PC-9 (cell line): ENCODE measurements at places on chromosomes 5 and 9.

- peaks cover 50% of the 10 kb centered on the region for H3K4me1 ChIP-seq
- H3K4me3 ChIP-seq: no peak overlapping the region
- DNase-seq: peak; percentile 47
- no peaks in the 10 kb centered on the region for H3K27me3 ChIP-seq
- H3K27ac ChIP-seq: no peak overlapping the region
Measured at GRCh38 chr9:89527084-89527483, 29.2 kb upstream of the SEMA4D start.

GRCh38 chr5:43042626-43043399 lies 2.7 kb upstream of the ANXA2R start:
- peak overlapping the region; percentile 76 for H3K4me3 ChIP-seq
- H3K4me1 ChIP-seq: no peaks in the 10 kb centered on the region; the same call in 1 of the 2 replicates
- H3K27me3 ChIP-seq: no peaks in the 10 kb centered on the region

DNA sequence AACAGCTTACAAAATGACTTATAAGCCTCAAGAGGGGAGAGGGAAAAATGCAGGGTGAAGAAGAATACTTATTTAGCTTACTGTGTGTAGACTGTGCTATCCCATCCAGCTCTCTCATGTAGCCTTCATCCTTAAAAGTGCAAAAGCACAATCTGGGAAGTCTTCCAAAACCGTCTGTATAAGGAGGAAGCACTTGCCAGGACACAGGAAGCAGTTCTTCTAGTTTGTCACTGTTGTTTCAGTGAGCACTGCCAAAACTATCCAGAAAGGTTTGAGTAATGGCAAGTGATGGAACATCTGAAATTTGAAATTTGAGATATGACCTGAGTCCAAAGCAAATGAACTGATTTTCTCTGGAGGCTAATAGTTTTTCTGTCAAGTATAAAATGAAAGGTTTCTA lies 140.8 kb upstream of the ISL1 start:
- H3K4me1 ChIP-seq: no peaks in the 10 kb centered on the region
- H3K27me3 ChIP-seq: no peaks in the 10 kb centered on the region
- no peak overlapping the region for H3K4me3 ChIP-seq
- H3K27ac ChIP-seq: no peak overlapping the region
- DNase-seq: no peak

GRCh38 chr9:129525656-129526196 lies 95.2 kb downstream of the C9orf50 start:
- DNase-seq: no peak
- H3K27ac ChIP-seq: no peak overlapping the region
- no peaks in the 10 kb centered on the region for H3K27me3 ChIP-seq

- peaks cover 32% of the 10 kb centered on the region for H3K4me1 ChIP-seq
- no peaks in the 10 kb centered on the region for H3K36me3 ChIP-seq
- no peak for DNase-seq
Measured at GRCh38 chr5:141784529-141784928, 93.7 kb downstream of the PCDH1 start.

GRCh38 chr5:113524927-113525326 lies 11.4 kb downstream of the YTHDC2 start:
- H3K27me3 ChIP-seq: no peaks in the 10 kb centered on the region
- no peak overlapping the region for H3K27ac ChIP-seq
- no peak overlapping the region for H3K4me3 ChIP-seq

GRCh38 chr5:172641359-172642050 lies 442 bp downstream of the NEURL1B start:
- no peaks in the 10 kb centered on the region for H3K36me3 ChIP-seq
- H3K27ac ChIP-seq: no peak overlapping the region
- H3K4me1 ChIP-seq: peaks cover 7% of the 10 kb centered on the region; the same call in 1 of the 2 replicates
- H3K27me3 ChIP-seq: no peaks in the 10 kb centered on the region
- peak overlapping the region; percentile 55 for H3K4me3 ChIP-seq

DNA sequence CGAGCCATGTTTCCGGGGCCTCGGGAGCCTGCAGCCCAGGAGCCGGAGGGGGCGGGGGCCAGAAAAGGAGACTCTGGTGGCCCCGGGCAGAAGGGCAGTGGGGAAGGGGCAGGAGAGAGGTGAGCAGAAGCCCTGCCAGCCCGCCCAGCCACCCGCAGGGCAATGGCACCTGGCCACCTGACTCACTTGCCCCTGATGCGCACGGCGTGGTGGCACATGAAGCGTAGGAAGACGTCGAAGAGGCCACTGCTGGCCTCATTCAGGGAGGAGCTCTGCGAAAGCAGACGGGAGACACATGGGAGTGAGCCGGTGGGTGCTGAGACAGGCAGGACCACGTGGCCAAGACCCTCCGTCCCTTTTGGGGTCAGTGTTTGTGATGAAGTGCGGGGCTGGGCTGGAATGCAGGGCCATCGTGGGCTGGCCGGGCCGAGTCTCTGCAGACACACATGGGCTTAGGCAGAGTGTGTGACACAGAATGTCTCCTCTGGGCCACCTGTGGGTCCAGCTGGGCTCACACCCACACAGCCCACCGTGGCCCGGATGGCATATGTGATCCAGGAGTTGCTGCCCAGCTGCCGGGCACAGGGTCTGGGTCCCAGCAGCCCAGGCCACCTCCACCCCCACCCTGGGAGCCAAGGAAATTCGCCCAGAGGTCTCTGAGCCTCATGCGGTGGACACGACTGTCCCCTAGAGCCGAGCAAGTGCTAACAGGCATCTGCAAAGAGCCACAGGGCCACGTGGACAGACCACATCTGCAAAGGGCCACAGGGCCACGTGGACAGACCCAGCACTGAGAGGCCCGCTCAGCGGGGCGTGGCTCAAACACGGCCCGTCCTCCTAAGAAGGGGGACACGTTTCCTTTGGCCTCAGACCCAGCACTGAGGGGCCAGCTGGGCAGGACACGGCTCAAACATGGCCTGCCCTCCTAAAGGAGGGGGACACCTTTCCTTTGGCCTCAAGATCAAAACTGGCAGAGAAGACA lies 23.6 kb downstream of the TERT start:
- no peak for DNase-seq
- H3K4me1 ChIP-seq: no peaks in the 10 kb centered on the region
- no peak overlapping the region for H3K27ac ChIP-seq
- H3K4me3 ChIP-seq: no peak overlapping the region
- no peaks in the 10 kb centered on the region for H3K36me3 ChIP-seq

DNA sequence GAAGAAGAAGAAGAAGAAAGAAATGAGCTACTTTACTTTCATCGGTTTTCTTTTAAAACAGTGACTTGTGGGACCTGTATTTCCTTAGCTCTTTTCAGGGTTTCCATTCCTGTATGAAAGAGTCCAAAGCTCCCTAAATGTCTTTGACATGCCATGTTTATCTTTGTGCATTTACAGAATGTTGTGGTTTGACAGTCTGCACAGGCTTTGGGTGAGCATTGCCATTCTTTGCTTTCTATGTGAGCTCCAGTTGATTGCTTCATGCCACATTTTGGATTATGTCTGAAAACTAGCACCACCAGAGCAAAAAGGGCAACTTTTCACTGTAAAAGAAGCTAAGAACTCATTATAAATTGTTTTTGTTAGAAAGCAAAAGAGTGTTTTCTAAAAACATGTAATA lies 733.4 kb downstream of the TLE4 start:
- no peaks in the 10 kb centered on the region for H3K27me3 ChIP-seq
- H3K4me3 ChIP-seq: no peak overlapping the region

- peaks cover 99% of the 10 kb centered on the region for H3K27me3 ChIP-seq
- no peaks in the 10 kb centered on the region for H3K4me1 ChIP-seq
- H3K27ac ChIP-seq: no peak overlapping the region
- no peak for DNase-seq
- no peaks in the 10 kb centered on the region for H3K36me3 ChIP-seq
- H3K4me3 ChIP-seq: no peak overlapping the region
Measured at GRCh38 chr5:172550096-172550765, 90.8 kb upstream of the NEURL1B start.

- no peak for DNase-seq
- no peaks in the 10 kb centered on the region; the same call in 1 of the 2 replicates for H3K27me3 ChIP-seq
- no peaks in the 10 kb centered on the region for H3K4me1 ChIP-seq
- H3K27ac ChIP-seq: no peak overlapping the region
- H3K4me3 ChIP-seq: no peak overlapping the region
Measured at GRCh38 chr9:37036776-37037502, 2.9 kb upstream of the PAX5 start.

GRCh38 chr9:95317119-95317892 lies at the start of gene FANCC:
Gene FANCC (minus strand): TSS chr9:95317709. CDS start chr9:95249291, 68,418 bp downstream.
- H3K27ac ChIP-seq: peak within 1 kb of the TSS; percentile 97
- H3K27me3 ChIP-seq: no peaks in the 10 kb centered on the region
- no peaks in the 10 kb centered on the region for H3K36me3 ChIP-seq
- peak; percentile 73 for DNase-seq
- H3K4me3 ChIP-seq: peak within 1 kb of the TSS; percentile 80

GRCh38 chr9:126521089-126521488 lies 92.6 kb upstream of the LMX1B start:
- H3K36me3 ChIP-seq: no peaks in the 10 kb centered on the region
- no peak overlapping the region for H3K4me3 ChIP-seq
- H3K4me1 ChIP-seq: no peaks in the 10 kb centered on the region
- no peak for DNase-seq
- H3K27me3 ChIP-seq: peaks cover 87% of the 10 kb centered on the region

GRCh38 chr9:107637421-107638420 lies 148.2 kb upstream of the KLF4 start:
- no peaks in the 10 kb centered on the region for H3K27me3 ChIP-seq
- no peak overlapping the region for H3K27ac ChIP-seq
- no peaks in the 10 kb centered on the region for H3K36me3 ChIP-seq
- H3K4me1 ChIP-seq: no peaks in the 10 kb centered on the region

DNA sequence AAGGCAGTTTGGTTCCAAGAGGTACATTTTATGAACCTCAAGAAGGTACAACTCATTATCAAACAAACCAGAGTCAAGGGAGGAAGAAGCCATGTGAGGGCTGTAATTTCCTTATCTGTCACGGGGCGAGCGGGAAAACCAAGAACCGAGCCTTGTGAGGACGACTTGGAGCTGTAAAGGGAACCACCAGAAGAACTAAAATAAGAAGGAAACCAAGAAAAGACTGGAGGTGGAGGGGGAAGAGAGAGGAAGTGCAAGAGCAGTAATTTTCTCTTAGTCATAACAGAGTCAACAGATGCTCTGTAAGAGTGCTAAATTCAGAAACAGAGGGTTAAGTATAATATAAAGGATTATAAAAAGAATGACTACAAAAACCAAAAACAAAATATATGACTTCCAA lies 127.1 kb downstream of the DIRAS2 start:
- DNase-seq: no peak
- H3K4me1 ChIP-seq: peaks cover 47% of the 10 kb centered on the region
- no peak overlapping the region for H3K27ac ChIP-seq
- H3K36me3 ChIP-seq: no peaks in the 10 kb centered on the region
- no peak overlapping the region for H3K4me3 ChIP-seq
- H3K27me3 ChIP-seq: no peaks in the 10 kb centered on the region

- H3K27me3 ChIP-seq: no peaks in the 10 kb centered on the region
- H3K4me3 ChIP-seq: no peak overlapping the region
- peaks cover 19% of the 10 kb centered on the region for H3K4me1 ChIP-seq
- no peak overlapping the region for H3K27ac ChIP-seq
- DNase-seq: no peak
Measured at GRCh38 chr5:9062873-9063272, 483.0 kb downstream of the SEMA5A start.

DNA sequence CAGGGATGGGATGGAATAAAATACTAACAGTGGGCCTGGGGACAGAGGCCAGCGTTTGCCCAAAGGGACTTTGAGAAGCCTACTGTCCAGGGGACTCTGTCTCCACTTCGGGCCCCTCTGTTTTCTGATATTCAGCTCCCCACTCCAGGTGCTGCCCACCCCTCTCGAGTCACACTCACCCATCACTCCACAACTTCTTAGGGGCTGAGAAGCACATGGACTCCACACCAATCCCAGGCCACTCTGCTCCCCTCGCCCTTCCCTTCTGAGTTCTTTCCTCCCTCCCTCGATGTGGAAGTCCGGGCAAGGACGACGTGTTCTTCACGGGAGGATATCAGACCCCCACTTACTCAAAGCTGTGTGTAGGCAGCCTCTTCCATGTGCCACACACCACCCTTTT lies 124.5 kb downstream of the BARX1 start:
- peaks cover 28% of the 10 kb centered on the region for H3K27me3 ChIP-seq
- no peaks in the 10 kb centered on the region for H3K4me1 ChIP-seq

- no peaks in the 10 kb centered on the region for H3K27me3 ChIP-seq
- DNase-seq: no peak
- H3K4me1 ChIP-seq: no peaks in the 10 kb centered on the region
- no peak overlapping the region for H3K4me3 ChIP-seq
- no peak overlapping the region for H3K27ac ChIP-seq
Measured at GRCh38 chr9:14526504-14526903, 166.7 kb downstream of the ZDHHC21 start.

DNA sequence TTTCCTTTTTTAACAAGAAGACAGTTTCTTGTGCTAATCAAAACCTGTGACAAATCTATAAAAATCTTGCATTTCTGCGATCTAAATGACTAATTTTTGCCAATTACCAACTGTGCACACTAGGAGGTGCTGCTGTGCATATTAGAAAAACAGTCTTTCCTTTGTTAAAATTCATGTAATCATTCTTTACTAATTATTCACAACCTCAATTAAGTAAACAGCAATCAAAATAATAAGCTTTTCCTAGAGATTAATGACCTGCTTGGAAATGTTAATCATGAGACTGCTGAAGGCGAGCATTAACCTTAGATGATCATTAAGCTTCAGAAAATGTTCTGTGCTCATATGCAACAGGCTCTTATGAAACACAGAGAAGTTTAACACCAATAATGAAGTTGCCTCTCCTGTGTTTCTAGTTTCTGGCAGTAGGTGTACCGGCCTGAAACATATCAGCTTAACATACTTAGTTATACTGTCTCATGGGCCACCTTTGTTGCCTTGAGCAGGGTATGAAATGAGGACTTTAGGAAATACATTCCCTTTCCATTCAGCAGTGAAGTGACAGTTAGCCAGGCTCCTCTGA lies 17.7 kb downstream of the RFESD start:
- no peak overlapping the region for H3K4me3 ChIP-seq
- peak; percentile 7 for DNase-seq
- H3K4me1 ChIP-seq: 0 out of 2 replicates have a peak, but pooled peaks cover 10% of the 10 kb centered on the region
- no peaks in the 10 kb centered on the region for H3K36me3 ChIP-seq

GRCh38 chr5:124030043-124030491 lies 518.1 kb downstream of the CSNK1G3 start:
- no peak overlapping the region for H3K27ac ChIP-seq
- no peaks in the 10 kb centered on the region for H3K27me3 ChIP-seq
- H3K4me3 ChIP-seq: no peak overlapping the region
- DNase-seq: no peak
- no peaks in the 10 kb centered on the region for H3K4me1 ChIP-seq

GRCh38 chr9:78695519-78695918 lies 398.6 kb downstream of the PSAT1 start:
- no peaks in the 10 kb centered on the region for H3K36me3 ChIP-seq
- no peak overlapping the region for H3K4me3 ChIP-seq
- no peak overlapping the region for H3K27ac ChIP-seq
- DNase-seq: no peak
- no peaks in the 10 kb centered on the region for H3K4me1 ChIP-seq

GRCh38 chr5:131416729-131417128 lies 152.9 kb downstream of the CDC42SE2 start:
- no peaks in the 10 kb centered on the region for H3K4me1 ChIP-seq
- H3K4me3 ChIP-seq: no peak overlapping the region
- no peak for DNase-seq
- no peaks in the 10 kb centered on the region for H3K36me3 ChIP-seq
- H3K27me3 ChIP-seq: no peaks in the 10 kb centered on the region
